Stimulated activated CD4-positive, alpha-beta T cell treated with anti-CD3 and anti-CD28 coated beads, Interleukin-1b, Interleukin-23, amount 100 ng/mL, for 1 hour (primary cell): ENCODE measurements at places on chromosomes 2 and 18.

GRCh38 chr18:3789525-3789924, 339.6 kb downstream of the TGIF1 start:
- DNase-seq: no peak

GRCh38 chr18:43113220-43113895, 2.1 kb downstream of the RIT2 start:
- DNase-seq: no peak

DNA sequence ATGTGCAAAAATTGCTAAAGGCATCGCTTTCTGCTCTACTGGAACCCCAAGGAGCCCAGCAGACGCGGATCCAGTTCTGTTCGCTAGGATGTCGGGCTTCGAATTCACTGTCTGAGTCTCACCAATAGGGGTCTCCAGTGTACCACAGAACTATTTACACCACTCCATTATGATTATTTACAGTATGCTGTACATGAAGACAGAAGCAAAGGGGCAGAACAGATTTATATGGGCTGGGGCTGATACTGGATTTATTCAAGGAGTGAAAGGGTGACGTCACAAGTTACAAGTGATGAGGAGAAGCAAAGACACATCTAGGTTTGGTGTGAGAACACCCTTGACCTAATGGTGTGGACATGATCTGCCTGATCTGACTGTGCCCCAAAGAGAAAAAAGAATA, 185.3 kb upstream of the ATP5MC3 start:
- DNase-seq: no peak

GRCh38 chr2:134240061-134240460, 13.8 kb upstream of the MGAT5 start:
- DNase-seq: no peak

DNA sequence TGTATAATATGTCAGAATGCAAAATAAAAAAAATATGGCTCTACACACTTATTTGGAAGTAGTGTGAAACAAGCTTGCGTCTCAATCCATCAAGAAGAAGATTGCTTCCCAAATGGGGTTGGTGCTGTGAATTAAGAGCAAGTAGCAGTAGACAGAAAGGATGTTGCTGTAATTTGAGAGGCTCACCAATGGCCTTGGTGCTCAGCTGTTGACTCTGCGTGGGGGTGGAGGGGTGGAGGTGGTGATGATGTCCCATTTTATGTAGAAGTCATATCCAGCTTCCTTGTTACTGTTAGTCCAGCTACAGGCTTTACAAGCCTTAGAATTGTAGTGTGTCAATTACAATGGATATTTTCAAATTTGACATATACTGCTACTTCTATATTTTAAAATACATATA, 223.4 kb upstream of the RND3 start:
- DNase-seq: no peak

GRCh38 chr2:21836261-21836660, 712.5 kb downstream of the TDRD15 start:
- DNase-seq: no peak

- DNase-seq: no peak
These were observed 46.7 kb downstream of the LYPD6B start for GRCh38 chr2:149084924-149085795.

GRCh38 chr18:40642692-40643229, 1312.3 kb upstream of the PIK3C3 start:
- no peak for DNase-seq
